Progenitor cell of endocrine pancreas (in vitro differentiated cells): ENCODE measurements at places on chromosomes 6 and 20.

DNA sequence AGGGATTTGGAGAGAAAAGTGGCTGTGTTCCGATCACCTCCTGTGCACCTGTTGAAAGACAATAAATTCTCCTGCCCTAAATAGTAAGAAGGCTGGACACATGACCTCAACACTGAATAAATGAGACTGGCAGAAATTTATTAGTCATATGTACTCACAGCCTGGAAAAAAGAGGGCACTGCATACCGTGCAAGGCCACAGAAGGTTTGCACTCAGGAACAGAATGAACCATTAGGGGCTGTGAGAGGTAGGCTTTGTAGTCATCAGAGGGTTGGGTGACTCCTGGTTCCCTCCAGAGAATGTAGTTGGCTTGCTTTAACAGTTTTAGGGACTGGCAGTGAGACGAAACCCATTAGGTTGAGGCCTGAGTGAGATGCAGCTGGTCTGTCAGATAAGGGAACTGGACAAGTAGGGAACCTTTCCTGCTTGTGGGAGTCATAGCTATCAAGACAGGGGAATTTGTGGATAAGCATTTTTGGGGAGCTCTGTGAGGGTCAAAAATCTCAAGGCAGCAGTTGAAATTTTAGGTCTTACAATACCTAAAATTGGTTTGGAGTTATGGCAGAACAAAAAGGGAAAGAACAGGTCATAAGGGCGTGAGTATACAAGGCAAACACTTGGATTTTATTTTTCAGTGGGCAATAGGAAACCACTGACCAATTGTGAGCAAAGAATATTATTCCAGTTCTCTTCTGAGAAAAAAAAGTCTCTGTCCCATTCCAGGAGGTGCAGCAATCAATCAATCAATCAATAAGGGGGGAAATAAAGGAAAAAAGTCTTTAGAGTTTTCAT is 67.9 kb upstream of the BTN3A2 start:
- no peak for DNase-seq

- peak; percentile 71 for DNase-seq
These were observed 2.4 kb downstream of the CSTL1 start for GRCh38 chr20:23441850-23442313.

GRCh38 chr6:132498638-132499037 is 14.3 kb downstream of the STX7 start:
- DNase-seq, result no peak

- peak; percentile 51 for DNase-seq
These were observed 231.8 kb downstream of the BCKDHB start for GRCh38 chr6:80338201-80338836.

DNA sequence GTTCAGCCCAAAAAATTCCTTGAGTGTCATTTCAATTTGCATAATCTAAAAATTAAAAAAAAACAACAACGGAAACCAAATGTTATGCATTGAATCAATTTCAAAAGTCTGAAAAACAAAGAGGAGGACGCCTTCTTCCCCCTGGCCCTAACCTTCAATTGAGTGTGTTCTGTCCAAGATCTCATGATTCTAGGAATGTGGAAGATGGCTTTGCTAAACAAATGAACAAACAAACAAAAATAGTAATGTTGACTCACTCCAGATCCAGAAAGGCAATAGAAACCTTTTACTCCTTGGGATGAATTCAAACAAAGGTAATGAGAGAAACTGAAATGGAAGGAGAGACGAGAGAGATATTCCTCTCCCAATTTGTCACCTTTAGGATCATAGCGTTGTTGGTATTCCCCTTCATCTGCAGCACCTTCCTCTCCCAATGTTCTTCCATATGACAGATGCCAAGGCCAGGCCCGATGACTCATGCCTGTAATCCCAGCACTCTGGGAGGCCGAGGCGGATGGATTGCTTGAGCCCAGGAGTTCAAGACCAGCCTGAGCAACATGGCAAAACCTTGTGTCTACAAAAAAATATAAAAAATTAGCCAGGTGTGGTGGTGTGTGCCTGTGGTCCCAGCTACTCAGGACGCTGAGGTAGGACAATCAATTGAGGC is 109.2 kb upstream of the ADGRF1 start:
- DNase-seq, result no peak

GRCh38 chr6:110672122-110672521 is 143.1 kb downstream of the CDK19 start:
- DNase-seq, result no peak

GRCh38 chr20:32108814-32109391 is 611 bp upstream of the TM9SF4 start:
- DNase-seq, result no peak

- DNase-seq, result no peak
These were observed 208.0 kb downstream of the FARS2 start for GRCh38 chr6:5469101-5469846.

- no peak for DNase-seq
These were observed 5.5 kb downstream of the BCAS1 start for GRCh38 chr20:54064939-54065338.

DNA sequence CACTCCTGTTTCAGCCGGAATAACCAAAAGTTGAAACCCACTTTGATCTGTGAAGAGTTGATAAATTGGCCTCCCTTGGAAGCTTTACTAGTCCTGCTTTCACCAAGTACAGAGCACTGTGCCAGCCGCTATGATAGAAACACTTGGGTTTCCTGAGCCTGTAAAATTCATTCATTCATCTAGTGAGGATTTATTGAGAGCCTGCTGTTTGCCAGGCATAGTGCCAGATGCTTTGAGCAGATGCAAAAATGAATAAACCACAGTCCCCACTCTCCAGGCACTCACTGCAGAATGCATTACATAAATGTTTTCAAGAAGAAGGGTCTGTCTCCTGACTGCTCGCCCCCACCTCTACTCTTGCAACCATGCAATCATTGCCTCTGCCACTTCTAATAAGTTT is 25.3 kb upstream of the TMEM217 start:
- DNase-seq, result no peak

DNA sequence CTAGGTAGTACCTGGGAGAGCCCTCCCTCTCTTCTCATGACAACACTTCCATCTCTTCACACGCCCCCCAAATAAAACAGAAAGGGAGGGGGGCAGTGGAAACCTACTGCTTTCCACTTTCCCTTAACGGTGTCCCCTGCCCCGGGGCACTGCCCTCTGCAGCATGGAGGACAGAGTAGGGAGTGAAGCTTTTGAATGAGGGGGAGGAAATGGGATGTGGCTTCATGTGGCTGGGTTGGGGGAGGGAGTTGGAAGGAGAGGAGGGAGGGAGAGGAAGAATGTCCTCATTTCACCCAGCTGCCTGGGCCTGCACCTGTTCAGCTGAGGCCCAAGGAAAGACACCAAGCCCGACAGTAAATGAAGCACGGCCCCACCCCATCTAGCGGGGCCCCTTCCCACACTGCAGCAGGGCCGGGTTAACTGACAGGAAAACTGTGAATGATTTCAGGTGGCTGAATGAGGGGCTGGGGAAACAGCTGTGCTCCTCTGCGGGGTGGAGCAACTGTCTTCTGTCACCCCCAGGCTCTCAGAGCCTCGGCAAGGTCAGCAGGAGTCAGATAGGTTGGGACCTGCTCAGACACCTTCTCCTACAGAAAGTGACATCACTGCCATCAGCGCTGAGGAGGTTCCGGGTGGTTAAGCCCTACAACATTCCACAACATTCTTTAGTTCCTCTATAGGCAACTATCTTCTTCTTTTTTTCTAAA is 40.0 kb upstream of the TAF8 start:
- DNase-seq, result no peak

DNA sequence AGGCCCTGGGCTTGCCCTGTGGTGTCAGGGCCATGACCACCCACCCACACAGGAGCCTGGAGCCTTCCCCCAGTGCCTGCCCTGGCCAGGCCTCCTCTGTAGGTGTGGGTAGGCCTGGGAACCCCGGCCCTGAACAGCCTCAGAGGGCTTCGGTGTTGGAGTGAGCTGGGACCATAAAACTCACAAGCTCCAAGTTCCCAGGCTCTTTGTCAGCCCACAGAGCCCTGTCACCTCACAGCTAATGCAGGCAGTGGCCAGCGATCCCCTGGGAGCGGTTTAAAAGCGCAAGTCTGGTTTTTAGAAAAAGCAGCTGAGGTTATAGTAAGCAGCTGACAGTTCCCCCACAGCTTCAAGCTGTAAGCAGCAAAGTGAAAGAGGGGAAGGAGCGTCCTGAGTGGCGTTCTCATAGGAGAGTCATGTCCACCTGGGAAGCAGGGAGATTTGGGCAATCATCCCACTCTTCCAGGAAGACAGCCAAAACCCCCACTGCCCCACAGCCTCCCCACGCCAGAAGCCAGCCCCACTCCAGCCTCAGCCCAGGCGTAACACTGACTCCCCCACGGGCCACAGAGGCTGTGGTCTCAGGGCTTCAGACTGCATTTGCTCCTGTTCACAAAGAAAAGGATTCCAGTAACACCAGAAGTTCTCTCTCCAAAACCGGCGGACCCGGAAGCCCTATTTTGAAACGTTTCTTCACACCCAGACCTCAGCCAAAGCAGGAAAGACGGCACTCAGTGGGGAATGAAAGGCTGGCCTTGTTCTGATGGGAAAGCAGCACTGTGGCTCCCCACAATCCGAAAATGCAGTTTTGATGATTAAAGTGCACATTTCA is 34.3 kb upstream of the FOXC1 start:
- no peak for DNase-seq

DNA sequence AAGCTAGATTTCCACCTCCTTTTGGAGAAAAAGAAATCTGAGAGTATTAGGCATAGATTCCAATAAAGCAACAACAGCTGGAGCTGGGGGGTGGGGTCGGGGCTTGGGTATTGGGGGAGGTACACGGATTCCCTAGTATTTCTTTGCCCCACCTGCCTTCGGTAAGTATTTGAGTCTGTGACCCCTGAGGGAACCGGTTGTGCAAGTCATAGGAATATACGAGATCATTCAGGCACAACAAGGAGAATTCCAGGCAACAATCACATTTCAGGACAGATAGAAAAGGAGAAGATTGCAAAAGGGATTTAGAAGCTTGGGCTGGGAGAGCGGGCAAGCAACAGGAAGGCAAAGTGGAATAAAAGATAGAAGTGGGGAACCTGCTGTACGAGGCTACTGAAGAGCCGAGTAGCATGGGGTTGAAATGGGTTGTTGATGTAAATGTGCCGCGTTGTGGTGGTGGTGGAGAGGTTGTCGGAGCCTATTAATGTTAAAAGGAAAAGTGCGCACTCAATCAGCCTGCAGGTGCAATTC is 148.9 kb downstream of the BCAS1 start:
- no peak for DNase-seq

DNA sequence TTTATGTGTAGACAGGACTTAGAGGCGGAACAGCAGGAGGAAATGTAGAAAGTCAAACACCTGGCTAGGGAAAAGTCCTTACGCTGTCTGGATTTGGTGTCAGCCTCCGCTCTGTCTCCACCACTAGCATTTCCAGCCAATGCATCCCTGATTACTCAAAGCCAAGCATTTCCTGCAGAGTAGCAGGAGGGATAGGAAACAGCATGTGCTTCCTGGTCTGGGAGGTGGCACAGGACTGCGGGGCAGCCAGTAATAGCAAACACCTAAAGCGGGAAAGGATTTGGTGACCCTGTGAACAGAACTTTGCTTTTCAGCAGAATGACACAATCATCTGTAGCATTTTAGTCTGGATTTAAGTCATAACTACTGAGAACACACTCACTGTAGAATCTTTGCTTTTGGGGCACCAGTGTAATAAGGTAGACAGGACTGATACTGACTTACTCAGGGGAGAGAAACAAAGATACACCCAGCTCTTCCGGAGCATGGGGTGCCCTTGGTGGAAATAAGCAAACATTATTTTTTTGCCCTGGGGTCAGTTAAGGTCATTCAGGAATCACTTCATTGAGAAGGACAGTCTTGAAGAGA is 133.3 kb upstream of the AHI1 start:
- no peak for DNase-seq

DNA sequence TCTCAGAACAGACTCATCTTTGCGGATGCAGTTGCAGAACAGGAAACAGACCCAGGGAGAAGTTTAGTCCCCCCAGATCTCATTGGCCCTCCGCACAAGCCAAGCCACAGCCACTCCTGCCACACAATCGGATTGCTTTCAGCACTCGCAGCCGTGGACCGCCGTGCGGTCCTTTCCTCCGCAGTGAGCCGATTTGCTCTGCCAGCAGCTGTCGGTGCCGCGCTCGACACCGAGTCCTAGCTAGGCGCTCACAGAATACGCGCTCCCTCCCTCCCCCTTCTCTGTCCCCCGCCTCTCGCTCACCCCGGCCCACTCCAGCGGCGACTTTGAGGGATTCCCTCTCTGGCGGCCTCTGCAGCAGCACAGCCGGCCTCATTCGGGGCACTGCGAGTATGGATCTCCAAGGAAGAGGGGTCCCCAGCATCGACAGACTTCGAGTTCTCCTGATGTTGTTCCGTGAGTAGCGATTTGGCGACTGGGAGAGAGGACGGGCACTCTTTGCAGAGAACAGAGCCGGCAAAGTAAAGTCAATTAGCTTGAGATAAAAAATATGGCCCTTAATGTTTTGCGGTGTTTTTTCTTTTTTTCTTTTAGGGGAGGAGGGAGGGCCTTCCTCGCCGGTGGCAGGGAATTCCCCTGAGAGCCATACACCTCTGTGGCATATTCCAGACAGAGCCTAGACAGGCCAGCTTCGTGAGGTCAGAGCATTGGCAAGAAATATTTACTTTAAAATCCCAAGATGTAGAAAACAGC is at the start of gene LAMP5:
LAMP5 (plus strand) TSS at position 130 of the 753 bp plus-strand sequence; CDS start at position 393, 263 bp downstream.
- DNase-seq, result peak; percentile 45

GRCh38 chr6:156013155-156013554 is 557.5 kb upstream of the NOX3 start:
- DNase-seq, result no peak

DNA sequence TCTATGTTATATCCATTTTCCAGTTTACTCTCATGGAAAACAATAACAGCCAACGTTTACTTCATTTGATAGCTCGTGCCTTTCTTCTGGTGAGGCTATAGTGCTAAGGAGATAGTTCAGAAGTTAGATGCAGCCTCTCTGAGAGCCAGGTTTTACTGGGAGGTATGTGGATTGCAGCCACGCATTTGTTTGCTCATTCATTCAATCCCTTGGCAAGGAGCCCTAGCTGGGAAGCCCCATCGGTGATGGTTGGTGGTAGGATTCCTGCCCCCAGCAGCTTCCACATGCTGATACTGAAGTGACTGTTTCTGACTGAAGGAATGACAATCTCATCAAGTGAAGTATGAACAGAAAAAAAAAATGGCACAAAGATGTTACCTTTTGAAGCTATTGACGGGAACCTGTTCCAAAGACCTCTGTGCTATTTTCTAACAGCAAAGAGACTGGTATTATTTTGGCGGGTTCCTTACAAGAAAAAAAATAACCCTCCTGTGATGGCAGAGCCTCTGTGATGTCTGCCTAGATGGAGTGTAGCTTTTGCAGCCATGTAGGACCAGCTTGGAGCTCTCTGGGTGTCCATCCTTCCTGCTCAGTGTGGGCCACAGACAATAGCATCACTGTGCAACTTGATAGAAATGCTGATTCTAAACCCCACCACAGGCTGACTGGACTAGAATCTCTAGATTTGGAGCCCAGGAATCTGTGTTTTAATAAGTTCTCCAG is 30.6 kb downstream of the SNAP25 start:
- no peak for DNase-seq

- no peak for DNase-seq
These were observed 309.1 kb downstream of the LMBRD1 start for GRCh38 chr6:69487688-69488087.
